Right lobe of liver (tissue), 6 donors: ENCODE measurements at places on chromosomes 7 and 10. TPM values are rescaled to one million over a fixed set of nuclear protein-coding genes. Genes with fewer than 3 reads are reported as not detected.

Gene CTAGE4
- total RNA-seq: 3.2 TPM

Gene COBL
- total RNA-seq: 24.0 TPM

- no peak overlapping the region for H3K27ac ChIP-seq
- H3K27me3 ChIP-seq: no peaks in the 10 kb centered on the region
- H3K36me3 ChIP-seq: no peaks in the 10 kb centered on the region
- no peaks in the 10 kb centered on the region for H3K4me1 ChIP-seq
- no peak overlapping the region for H3K4me3 ChIP-seq
- no peak for DNase-seq
Observed at GRCh38 chr10:8910314-8910713, 855.8 kb downstream of the GATA3 start.

GRCh38 chr10:45440511-45441062 lies 66.6 kb downstream of the ALOX5 start:
- H3K4me1 ChIP-seq: no peaks in the 10 kb centered on the region
- H3K36me3 ChIP-seq: no peaks in the 10 kb centered on the region
- H3K27ac ChIP-seq: no peak overlapping the region
- H3K27me3 ChIP-seq: no peaks in the 10 kb centered on the region
- DNase-seq: no peak
- H3K4me3 ChIP-seq: no peak overlapping the region
